ENCODE measurements at places on chromosomes 12 and 14. TPM values are rescaled to one million over a fixed set of nuclear protein-coding genes. Genes with fewer than 3 reads are reported as not detected.

Gene PZP
- not detected for total RNA-seq

Gene LGMN
- total RNA-seq = 87.1 TPM

Gene ESPL1
- total RNA-seq = 10.0 TPM

Gene C12orf76
- total RNA-seq = 26.2 TPM

Gene GDF3
- total RNA-seq = not detected

Gene KCNC2
- total RNA-seq = not detected

Gene FAM181A
- not detected for total RNA-seq

Gene CLEC6A
- not detected for total RNA-seq

Gene BDKRB1
- total RNA-seq = 2.5 TPM

Gene C12orf54
- not detected for total RNA-seq

Gene EPS8
- 165 TPM for total RNA-seq

Gene OR6J1
- total RNA-seq = not detected

Gene KCNA1
- under 0.01 TPM for total RNA-seq

Gene GPR84
- total RNA-seq = not detected

Gene FAIM2
- 1.7 TPM for total RNA-seq

Gene FGF6
- not detected for total RNA-seq

Gene GPRC5D
- total RNA-seq = not detected

Gene USP30
- 4.0 TPM for total RNA-seq

Gene SDR9C7
- not detected for total RNA-seq

Gene FERMT2
- total RNA-seq = 143 TPM

Gene FBXO33
- total RNA-seq = 23.0 TPM

Gene ABCC9
- total RNA-seq = 51.0 TPM

Gene ADCY4
- 15.5 TPM for total RNA-seq

Gene C1S
- total RNA-seq = 213 TPM

Gene VASH1
- 2.7 TPM for total RNA-seq

Gene RPS29
- total RNA-seq = 3,333 TPM

Gene DNAH10
- total RNA-seq = 20.0 TPM

Gene COQ5
- total RNA-seq = 30.9 TPM

Gene MTERF2
- total RNA-seq = 3.7 TPM

Gene KRT81
- 0.96 TPM for total RNA-seq
